ENCODE measurements at places on chromosomes 7 and 10. TPM values are rescaled to one million over a fixed set of nuclear protein-coding genes. Genes with fewer than 3 reads are reported as not detected.

EN2 gene
- total RNA-seq: 0.35 TPM

NEUROG3 gene
- total RNA-seq: not detected

CCL24 gene
- not detected for total RNA-seq

CDNF gene
- total RNA-seq: 6.7 TPM

PKD2L1 gene
- total RNA-seq: not detected

PVRIG gene
- not detected for total RNA-seq

OR2A42 gene
- not detected for total RNA-seq

TMEM139 gene
- total RNA-seq: 4.3 TPM

COL28A1 gene
- total RNA-seq: 5.8 TPM

GRCh38 chr10:94602729-94603515, 57.3 kb downstream of the HELLS start:
- DNase-seq: no peak

DNA sequence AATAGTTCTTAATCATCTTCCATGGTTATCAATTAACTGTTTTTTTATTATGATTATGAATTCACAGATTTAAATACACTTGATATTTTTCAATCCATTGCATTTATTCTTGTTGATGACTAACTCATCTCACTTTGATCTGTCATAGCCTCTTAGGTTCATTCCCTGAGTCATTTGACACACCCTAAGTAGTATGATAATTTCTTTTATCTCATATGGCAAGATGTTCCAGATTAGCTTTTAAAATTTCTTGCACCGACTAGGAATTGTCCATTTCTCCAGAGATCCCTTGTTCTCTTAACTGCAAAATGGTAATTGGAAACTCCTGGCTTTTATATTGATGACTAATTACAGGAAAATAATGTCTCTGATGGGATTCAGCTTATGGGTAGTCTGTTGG, 87.6 kb upstream of the CCDC6 start:
- no peak for DNase-seq

- no peak for DNase-seq
These were observed 308.6 kb upstream of the NRP1 start for GRCh38 chr10:33643042-33643441.

- DNase-seq: no peak
These were observed 28.9 kb upstream of the TRIM8 start for GRCh38 chr10:102615361-102615760.

DNA sequence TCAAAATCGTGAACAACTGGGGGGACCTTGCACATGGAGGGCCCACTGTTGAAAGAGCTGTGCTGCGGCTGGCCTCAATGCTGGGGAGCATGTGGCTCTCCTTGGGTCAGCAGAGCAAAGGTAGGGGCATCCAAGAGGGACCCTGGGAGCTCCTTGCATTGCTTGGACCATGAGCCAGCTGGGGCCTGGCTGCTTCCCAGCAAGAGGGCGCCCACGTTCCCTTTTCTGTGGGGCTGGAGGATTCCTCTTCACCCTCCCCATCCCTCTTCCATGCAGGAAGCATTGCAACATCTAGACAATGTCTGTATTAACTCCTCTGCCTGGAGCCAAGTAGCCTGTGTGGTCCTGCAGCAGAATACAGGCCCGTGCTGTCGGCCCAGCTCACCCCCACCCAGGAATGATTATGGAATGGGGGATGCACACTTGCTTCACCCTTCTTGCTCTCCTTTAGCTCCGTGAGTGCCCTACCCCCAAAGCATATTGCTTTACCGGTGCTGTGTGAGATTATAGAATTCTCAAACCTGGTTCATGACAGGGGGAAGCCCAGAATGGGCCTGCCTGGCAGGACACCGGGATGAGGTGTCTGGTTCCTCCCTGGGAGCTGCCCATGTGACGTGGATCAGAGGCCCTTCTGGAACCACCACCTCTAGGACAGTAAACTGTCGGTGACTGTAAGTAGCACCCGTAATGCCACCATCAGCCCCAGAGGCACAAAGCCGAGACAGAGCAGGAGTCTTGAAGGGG, 61.9 kb downstream of the SYPL1 start:
- DNase-seq: peak; percentile 66

GRCh38 chr7:80929619-80930018, 10.8 kb upstream of the SEMA3C start:
- DNase-seq: no peak

GRCh38 chr10:26468700-26469099, 30.6 kb downstream of the APBB1IP start:
- no peak for DNase-seq

DNA sequence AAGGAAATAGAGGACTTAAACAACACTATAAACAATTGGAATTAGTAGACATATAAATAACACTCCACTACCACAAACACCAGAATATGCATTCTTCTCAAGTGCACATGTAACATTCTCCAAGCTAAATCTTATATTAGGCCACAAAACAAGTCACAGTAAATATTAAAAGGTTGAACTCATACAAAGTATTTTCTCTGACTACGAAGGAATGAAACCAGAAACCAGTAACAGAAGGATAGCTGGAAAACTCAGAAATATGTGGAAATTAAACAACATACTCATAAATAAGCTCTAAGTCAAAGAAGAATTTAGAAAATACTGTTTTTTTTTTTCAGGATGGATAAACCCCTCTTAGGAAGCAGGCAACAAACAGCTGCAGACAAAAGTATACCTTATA, 77.4 kb upstream of the IGFBP3 start:
- DNase-seq: no peak

- no peak for DNase-seq
These were observed 201.3 kb downstream of the SLC25A13 start for GRCh38 chr7:96120445-96121225.

- no peak for DNase-seq
These were observed 20.4 kb downstream of the GRB10 start for GRCh38 chr7:50762337-50762736.

- no peak for DNase-seq
These were observed 92.9 kb downstream of the SVOPL start for GRCh38 chr7:138608275-138608674.

- DNase-seq: no peak
These were observed 156.5 kb downstream of the WDR37 start for GRCh38 chr10:1212571-1213141.

All from right cardiac atrium (tissue), 5 donors.